ENCODE measurements at places on chromosomes 12 and 14. TPM values are rescaled to one million over a fixed set of nuclear protein-coding genes. Genes with fewer than 3 reads are reported as not detected.

The LALBA gene
- not detected for polyA plus RNA-seq

- DNase-seq = no peak
Observed at GRCh38 chr14:55586411-55586810, 6.4 kb downstream of the KTN1 start.

DNA sequence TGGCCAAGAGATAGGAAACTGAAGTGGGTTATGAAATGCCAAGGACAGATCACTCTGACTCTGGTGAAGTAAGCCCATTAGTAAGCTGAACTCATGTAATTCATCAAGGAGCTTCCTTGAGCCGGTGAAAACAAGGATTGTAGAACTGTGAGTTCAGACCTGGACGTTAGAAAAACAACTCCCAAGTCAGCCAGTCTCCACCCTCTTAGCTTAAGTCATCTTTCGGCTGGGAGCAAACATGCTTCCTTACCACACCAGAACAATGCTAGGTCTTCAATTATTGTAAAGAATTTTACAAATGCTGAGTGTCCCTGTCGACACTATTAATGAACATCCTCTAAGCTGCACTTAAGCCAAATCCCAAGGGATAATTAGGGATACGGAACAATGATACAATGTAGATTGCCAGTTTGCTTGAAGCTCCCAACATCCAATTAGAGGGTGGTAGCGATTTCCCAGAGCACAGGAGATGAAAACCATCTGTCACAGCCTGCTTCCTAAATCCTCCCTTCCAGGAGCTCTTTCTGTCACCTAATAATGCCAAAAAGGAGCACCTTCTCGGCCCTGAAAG, 45.7 kb upstream of the VASH1 start:
- no peak for DNase-seq

DNA sequence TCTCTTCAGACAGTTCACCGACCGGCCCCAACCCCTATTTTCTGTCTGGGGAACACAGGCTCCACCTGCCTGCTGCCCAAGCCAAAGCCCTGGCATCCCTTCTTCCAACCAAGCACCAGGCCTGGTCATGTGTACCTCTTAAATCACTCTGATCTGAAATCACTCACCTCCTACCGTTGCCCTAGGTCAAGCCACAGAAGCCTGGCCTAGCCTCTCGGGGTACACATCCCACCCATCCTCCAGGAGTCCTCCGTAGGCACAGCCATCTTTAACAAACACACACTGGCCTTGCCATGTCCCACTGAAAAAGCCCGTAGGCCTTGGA, 81.8 kb downstream of the IRF2BPL start:
- no peak for DNase-seq

The ACSS3 gene
- 33.6 TPM for polyA plus RNA-seq

DNA sequence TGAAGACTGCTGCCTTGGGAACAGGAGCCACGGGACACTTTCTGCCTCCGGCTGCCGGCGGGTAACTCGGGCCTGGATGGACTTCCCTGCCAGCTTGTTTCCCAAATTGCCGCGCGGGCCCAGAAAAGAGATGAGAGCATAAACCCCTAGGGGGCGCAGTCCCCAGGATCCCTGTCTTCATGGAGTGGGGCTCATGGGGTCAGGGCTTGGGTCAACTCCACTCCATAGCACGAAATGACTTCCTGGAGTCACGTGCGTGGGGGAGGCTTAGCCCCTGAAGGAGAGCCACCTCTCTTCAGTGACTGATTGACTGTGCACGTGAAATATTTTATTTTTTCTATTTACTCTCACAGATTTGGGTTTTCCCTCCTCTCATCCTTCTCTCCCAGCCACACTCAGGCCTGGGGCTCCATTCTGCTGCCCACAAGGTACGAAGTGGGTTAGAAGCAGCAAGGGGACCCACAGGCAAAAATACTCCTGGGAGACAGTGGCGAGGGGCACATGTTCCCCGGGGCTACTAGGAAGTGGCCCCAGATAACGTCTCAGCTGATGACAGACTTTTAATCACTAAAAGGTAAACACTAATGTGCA, 10.0 kb downstream of the PGF start:
- no peak for DNase-seq

DNA sequence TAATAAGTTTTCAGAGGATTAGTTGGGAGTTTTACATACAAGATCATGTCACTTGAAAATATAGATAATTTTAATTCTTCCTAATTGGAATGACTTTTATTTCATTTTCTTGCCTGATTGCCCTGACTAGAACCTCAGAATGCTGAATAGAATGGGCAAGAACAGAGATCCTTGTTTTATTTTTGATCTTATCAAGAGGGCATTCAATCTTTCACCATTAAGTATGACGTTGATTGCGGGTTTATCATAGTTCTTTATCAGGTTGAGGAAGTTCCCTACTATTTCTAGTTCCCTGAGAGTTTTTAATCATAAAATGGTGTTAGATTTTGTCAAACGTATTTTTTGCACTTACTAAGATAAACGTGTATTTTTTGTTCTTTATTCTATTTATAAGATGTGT, 124.3 kb downstream of the DICER1 start:
- DNase-seq = no peak

DNA sequence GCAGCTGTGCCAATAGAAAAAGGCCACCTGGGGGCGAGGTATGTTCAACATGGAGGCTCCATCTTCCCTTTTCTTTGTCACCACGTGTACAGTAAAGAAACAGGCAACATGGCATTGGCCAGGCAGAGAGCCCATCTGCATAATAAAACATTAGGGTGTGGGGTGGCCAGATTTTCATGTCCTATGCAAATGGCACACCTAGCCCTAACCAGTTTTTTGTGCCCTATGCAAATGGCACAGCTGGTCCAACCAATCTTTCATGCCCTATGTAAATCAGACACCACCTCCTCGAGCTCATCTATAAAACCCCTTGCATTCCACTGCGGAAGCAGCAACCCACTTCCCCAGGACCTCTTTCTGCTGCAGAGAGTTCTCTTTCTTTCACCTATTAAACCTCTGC, 149.1 kb upstream of the RGS6 start:
- DNase-seq = no peak

- DNase-seq = no peak
Observed at GRCh38 chr14:91261115-91261514, 16.6 kb upstream of the GPR68 start.
